ENCODE measurements at places on chromosomes 6 and 20. TPM values are rescaled to one million over a fixed set of nuclear protein-coding genes. Genes with fewer than 3 reads are reported as not detected.

CNKSR3 gene
- 59.1 TPM for polyA plus RNA-seq

CNPY3 gene
- polyA plus RNA-seq: 53.7 TPM

FHL5 gene
- polyA plus RNA-seq: 0.28 TPM

OPRL1 gene
- polyA plus RNA-seq: 1.3 TPM

ITPR3 gene
- 12.4 TPM for polyA plus RNA-seq

NXT1 gene
- 19.1 TPM for polyA plus RNA-seq

PRR18 gene
- polyA plus RNA-seq: 0.27 TPM

IMPG1 gene
- polyA plus RNA-seq: 2.4 TPM

STX11 gene
- polyA plus RNA-seq: 0.95 TPM

SLC12A5 gene
- 1.5 TPM for polyA plus RNA-seq

DNAH8 gene
- polyA plus RNA-seq: 0.90 TPM

ERVFRD-1 gene
- 0.12 TPM for polyA plus RNA-seq

GLP1R gene
- polyA plus RNA-seq: 1.1 TPM

GRCh38 chr6:147099974-147100373 lies 104.2 kb upstream of the STXBP5 start:
- no peak for DNase-seq

DNA sequence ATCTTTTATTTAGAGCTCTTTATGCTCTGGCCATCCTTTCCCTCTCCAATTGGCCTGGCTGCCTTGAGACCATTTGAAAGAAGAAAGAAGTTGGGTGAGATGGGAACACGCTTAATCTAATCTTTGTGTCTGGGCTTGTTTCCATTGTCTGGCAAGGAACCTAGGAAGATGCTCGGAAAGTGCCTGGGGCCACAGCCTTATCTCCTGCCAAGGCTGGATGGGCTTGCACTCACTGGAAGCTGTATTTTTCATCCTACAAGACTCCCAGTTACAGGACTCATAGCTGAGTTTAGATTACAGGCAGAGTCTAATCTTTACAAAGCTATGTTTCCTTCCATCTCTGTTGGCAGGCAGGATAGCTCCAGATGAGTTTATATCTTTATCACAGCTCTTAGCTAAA lies 33.1 kb upstream of the CDYL start:
- no peak for DNase-seq

DNA sequence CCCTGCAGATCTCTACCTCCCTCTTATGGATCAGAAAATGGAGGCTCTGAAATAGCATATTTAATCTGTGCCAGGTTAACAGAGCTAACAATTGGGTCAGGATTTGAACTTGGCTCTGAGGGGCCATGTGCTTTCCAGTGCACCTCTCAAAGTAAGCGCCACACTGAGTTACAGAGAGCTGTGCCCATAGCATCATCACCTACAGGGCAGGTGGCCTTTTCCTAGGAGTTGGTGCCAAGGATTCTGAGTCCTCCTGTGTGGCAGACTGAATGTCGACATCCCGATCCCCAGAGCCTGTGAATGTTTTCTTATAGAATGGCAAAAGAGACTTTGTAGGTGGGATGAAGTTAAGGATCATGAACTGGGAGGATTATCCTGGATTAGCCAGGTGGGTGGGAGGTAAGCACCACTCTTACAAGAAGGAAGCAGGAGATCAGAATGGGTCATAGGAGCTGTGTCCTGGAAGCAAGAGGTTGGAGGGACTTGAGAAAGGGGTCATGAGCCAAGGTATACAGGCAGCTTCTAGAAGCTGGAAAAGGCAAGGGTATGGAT lies 68.0 kb upstream of the TBC1D7 start:
- no peak for DNase-seq

- DNase-seq: no peak
Observed at GRCh38 chr6:144460327-144461095, 175.4 kb downstream of the UTRN start.

DNA sequence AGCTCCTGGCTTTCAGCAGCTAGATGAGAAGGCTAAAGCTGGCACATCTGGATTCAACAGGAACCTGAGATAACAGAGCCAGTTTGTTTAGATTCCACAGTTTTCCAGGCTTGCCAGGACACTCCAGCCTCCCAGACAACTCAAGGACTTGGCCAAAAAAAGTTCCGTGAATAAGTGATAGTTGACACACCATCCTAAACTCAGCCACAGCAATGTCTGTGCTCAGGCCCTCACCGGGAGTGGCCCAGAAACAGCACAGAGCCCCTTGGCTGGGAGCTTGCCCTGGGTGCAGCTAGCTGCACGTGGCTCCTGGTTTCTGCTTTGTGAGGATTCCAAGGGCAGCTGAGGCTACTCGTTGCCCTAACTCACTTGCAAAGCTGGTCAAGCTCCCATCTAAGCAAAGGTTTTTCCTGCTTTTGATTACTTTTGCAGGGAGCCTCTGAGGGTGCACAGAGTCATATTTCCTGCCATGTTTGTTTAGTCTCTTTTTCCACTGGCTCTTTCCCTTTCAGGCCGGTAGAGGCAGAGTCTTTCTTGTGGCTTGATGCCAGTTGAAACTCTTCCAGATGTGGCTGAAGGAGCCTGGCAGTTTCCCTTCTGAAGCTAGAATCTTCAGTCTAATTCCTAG lies 118.3 kb upstream of the ECI2 start:
- peak; percentile 57 for DNase-seq

GRCh38 chr6:158518191-158519127 lies 41.4 kb upstream of the TMEM181 start:
- no peak for DNase-seq

- no peak for DNase-seq
Observed at GRCh38 chr20:25397096-25397495, 6.5 kb upstream of the ABHD12 start.

DNA sequence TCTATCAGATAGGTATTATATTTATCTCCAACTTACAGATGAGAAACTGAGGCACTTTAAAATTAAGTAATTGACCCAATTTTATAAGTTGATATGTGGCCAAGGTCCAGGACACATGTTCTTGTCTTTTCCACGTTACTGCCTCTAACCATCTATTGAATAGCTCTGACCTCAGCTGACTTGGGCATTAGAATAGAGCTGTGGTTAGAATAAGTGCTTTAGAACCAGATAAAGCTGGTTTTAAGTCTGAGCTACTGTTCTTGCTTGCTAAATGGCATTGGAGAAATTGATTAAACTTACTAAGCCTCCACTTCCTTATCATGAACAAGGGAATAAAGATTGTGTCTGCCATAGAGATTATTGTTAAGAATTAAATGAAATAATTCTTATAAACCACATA lies 147.8 kb upstream of the DTNBP1 start:
- DNase-seq: no peak

GRCh38 chr20:38608188-38608587 lies 6.6 kb downstream of the ARHGAP40 start:
- no peak for DNase-seq

GRCh38 chr20:23042270-23042669 lies 7.2 kb downstream of the SSTR4 start:
- no peak for DNase-seq

DNA sequence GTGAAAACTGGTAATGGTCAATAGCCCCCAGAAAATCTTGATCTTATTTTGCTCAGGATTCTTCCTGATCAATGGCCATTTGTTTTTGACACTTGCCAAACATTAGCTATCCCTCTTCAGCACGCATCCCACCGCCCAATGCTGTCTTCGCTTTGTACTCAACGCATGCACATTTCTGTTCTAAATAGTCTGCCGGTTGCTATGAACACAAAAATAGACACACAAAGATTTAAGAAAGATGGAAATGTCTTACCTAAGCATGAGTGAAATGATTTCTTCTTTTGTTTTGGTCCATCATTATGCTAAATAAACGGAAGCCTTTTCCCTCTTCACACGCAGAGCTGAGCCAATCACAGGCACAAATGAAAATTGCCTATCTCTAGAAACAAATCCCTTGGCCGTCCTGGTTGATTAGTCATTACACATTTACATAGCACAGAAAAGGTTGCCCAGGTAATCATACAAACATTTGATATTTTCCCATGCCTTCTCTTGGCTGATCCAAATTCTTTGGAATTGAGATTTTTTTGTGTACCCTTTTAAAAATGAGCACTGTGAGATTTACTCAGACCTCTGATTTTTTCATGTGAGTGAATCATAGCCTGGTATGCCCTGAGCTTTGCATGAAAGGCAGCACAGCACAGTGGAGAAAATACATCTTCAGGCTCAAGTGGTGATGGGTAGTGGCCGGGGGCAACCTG lies 70.5 kb upstream of the FAM184A start:
- no peak for DNase-seq

DNA sequence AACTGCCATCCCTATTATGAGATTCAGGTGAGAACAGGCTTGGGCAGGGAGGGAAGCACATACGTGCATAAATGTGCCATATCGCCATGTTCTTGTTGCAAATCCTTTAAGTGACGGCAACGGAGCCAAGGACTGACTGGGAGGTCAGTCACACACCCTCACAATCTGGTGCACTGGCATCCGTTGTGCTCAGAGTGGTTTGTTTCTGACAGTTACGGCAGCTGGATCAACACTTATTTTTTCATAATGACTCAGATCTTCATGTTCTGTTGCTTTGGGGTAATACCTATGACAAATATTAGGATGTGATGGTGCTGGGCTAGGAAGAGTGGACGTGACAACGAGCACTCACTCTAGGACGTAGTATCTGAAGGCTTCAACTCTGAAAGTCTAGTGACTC lies 56.2 kb upstream of the PREP start:
- no peak for DNase-seq

- no peak for DNase-seq
Observed at GRCh38 chr6:118992186-118992795, 57.3 kb upstream of the MCM9 start.

GRCh38 chr20:19212469-19212815 lies at the start of gene SLC24A3:
Gene SLC24A3, plus strand, starts transcription at chr20:19212642.
- DNase-seq: no peak

- DNase-seq: no peak
Observed at GRCh38 chr6:47034421-47034820, 7.7 kb downstream of the ADGRF1 start.

GRCh38 chr6:100455230-100456124 lies 9.2 kb downstream of the SIM1 start:
- no peak for DNase-seq

- no peak for DNase-seq
Observed at GRCh38 chr6:108764580-108764950, 83.7 kb upstream of the ARMC2 start.

- DNase-seq: peak; percentile 86
Observed at GRCh38 chr20:36792422-36792821, 18.9 kb upstream of the DSN1 start.

GRCh38 chr6:135250751-135251497 lies 69.8 kb downstream of the MYB start:
- no peak for DNase-seq

GRCh38 chr20:22453244-22454080 lies 130.9 kb downstream of the FOXA2 start:
- DNase-seq: no peak

DNA sequence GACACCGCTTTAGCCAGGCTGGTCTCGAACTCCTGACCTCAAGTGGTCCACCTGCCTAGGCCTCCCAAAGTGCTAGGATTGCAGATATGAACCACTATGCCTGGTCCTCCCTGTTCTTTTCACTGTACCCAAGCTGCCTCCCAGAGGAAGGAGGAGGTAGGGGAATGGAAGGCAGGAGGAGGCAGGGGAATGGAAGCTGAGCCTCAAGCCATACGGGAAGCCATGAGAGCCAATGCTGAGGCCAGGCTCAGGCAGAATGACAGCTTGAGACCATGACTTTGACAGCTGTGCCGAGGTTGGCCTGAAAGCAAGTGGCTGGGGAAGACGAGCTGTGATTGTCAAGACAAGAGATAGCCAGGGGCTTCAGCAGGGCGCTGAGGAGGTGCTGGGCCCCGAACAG lies 13.6 kb upstream of the ZNF335 start:
- DNase-seq: no peak

DNA sequence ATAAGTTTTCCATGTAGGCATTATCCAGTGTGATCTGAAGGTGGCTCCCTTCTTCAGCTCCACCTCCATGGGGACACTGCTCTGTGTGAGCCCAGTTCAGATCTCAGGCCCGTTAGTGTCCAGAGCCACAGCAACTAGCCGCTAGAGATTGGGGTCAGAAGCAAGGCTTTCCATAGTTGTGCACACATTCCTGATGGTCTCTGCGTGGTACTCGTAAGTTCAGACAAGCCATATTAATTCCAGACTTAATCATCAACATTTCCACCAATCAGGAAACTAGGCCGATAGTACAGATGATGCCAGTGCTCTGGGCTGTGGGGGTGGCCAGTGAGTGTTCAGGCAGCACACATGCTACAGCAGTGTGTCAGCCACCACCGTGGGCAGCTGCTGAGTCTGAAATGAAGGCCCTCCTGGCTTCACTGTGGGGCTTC lies 17.5 kb upstream of the SYNCRIP start:
- no peak for DNase-seq

DNA sequence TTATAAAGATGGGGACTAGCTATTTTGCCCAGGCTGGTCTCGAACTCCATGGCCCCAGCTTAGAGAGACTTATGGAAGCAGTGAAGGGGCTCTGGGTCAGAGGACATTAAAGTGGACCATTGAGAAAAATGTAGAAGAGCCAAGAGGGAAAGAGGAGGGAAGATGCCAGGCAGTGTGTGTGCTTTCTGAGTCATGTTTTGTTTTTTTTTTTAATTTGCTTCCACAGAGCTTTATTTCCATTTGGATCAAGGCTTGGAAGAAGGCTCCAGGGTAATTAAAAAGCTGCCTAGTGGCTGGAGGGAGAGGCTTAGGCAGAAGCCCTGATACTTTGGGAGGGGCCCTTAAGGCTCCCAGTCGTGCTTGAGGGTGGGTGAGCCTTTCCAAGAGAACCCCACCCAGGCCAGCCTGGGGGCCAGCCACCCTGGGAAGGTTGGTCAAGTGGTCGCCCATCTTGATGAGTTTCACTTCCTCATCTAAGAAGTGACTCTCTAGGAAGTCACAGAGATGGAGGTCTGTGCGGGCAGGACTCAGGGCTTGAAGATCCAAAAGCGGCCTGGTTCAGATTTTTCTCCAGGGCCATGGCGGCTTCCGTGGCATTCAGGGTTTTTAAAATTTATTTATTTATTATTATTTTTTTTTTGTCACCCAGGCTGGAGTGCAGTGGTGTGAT lies 3.0 kb upstream of the ZNF335 start:
- DNase-seq: no peak

DNA sequence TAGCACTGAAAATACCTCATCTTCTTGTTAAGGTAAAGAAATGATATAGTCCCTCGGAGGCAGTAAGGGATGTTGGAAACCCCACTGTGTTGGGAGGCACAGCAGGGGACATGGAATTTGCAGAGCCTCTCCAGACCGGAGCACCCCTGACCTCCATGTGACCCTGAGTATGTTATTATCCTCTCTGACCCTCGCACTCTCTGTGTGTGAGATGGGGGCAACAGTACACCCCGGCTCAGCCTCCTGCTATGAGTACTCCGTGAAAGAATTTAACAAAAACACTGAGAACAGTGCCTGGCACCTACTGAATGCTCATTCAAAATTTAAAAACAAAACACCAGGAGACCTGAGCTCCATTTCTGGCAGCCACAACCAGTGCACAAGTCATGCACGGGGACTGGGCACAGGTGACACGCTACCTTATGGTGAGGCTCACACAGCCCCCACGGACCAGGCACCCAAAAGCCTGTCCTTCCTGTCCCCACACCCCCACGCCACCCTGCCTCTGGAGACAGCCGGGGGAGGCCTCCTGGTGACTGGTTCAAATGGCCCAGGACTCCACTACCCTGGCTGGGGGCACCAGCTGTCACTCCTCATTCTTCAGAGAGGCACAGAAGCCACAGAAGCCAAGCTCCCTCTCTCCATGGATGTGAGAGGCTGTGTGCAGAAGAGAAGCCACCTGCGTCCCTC lies 6.1 kb downstream of the NINL start:
- DNase-seq: no peak

All from renal cortex interstitium (tissue), 15 donors.